Fibroblast of skin of abdomen (primary cell): ENCODE measurements at places on chromosomes 12 and 14.
A peak's percentile ranks its signal among the peaks of the same experiment; 100 is the strongest.

- DNase-seq: peak; percentile 87
Measured at GRCh38 chr12:57461276-57461916, 1.8 kb downstream of the GLI1 start.

- DNase-seq: no peak
Measured at GRCh38 chr12:19869413-19869812, 430.1 kb downstream of the AEBP2 start.

DNA sequence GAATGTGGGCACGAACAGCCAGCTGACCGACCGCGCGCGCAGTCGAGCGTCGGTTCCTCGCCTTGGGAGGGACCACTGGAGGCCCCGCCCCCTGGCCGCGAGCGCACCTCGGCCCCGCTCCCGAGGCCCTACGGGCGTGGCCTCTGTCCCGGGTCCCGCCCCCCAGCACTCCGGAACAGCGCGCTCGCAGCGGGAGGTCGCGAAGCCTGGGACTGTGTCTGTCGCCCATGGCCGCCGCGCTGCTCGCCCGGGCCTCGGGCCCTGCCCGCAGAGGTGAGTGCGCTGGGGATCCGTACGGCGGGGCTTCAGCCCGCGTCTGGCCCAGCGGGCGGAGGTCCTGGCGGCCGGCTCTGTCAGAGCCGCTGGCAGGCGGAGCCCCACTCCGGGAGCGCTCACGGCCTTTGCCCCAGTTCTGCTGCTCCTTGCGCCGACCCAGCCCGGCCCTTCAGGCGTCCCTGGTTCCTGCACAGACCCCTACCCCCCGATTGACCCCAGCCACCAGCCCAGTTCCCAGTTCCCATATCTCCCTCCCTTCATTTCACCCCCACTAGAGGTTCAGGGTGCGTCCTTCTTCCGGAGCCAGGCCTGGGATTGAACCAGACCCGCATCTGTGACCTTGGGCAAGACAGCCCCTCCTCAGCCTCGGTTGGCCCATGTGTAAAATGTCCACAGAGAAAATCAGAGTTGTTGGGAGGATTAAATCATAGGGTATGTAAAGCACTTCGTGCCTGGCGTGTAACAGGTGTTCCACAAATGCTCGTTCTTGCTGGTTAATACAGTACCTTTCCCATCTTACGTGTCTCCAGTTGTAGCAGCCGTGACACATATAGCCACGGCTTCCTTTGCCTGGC, at the start of gene ACADS:
ACADS (plus strand) TSS at position 168 of the 851 bp plus-strand sequence; CDS start at position 228, 60 bp downstream.
- peak; percentile 77 for DNase-seq

GRCh38 chr12:40980427-40980961, 207.6 kb upstream of the PDZRN4 start:
- peak; percentile 74 for DNase-seq

GRCh38 chr12:12439636-12440035, 82.8 kb downstream of the BORCS5 start:
- DNase-seq: no peak

- no peak for DNase-seq
Measured at GRCh38 chr14:70000601-70001000, 121.4 kb downstream of the SMOC1 start.

DNA sequence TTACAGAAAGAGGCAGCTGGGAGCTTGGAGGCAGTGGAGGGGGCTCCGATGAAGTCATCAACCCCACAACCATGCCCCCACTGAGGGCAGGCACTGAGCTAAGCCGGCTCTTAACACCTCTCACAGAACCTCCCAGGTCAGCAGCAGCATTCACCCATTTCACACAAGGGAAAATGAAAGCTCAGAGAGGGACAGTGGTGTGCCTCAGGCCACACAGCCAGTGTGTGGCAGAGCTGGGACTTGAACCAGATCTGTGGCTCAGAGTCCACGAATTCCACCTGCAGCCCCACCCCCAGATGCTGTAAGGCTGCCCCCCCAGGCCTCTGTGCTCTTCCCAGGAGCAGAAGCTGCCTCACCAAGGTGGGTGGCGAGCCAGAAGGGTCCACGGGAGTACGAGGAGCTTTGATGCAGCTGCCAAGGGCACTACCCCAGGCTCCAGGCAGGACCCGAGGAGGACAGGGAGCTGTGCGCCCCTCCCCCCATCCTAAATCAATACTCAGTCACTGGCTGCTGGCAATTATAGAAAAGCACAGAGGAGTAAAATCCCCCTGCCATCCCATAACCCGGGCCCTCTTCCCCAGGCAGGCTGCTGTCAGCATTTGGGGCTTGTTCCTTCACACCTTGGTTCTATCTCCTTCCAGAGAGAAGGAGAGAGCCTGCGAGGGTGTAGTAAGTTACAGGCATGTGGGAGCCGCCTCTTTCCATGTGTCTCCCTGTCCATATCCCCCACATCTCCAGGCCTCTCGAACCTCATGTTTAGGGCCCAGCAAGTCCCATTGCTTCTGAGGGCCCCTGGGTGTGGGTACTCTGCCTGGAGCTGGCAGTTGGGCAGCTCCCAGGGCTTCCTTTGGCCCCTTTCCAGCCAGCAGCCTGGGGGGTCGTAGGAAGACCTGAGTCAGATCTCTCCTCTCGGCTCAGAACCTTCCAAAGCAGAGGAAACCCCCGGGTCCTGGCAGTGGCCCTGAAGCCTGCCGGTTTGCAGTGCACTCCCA, 47.6 kb downstream of the FAM222A start:
- no peak for DNase-seq

- DNase-seq: peak; percentile 57
Measured at GRCh38 chr12:26823390-26823789, 9.6 kb downstream of the ITPR2 start.

GRCh38 chr12:69732088-69732487, 6.6 kb upstream of the RAB3IP start:
- peak; percentile 4 for DNase-seq

- DNase-seq: no peak
Measured at GRCh38 chr14:78637908-78638475, 467.8 kb downstream of the NRXN3 start.

DNA sequence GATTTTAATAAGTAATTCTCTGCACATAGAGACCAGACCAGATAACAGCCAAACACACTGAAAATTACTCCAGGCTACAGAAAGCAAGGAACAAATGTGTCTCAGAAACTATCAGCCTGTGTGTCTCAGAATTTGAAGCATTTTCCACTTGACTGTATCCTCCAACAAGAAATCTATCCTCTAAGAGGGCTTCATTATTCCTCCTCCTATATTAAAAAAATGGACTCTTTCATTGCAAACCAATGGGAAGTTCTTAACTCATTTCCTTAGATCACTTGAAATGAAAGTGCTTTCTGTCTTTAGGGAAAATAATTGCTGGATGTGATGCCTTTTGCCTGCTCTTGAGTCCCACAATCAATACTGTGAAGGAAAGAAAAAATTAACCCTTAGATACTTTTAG, 2.3 kb downstream of the ST8SIA1 start:
- DNase-seq: no peak

- no peak for DNase-seq
Measured at GRCh38 chr12:8052679-8053078, 13.5 kb downstream of the C3AR1 start.

DNA sequence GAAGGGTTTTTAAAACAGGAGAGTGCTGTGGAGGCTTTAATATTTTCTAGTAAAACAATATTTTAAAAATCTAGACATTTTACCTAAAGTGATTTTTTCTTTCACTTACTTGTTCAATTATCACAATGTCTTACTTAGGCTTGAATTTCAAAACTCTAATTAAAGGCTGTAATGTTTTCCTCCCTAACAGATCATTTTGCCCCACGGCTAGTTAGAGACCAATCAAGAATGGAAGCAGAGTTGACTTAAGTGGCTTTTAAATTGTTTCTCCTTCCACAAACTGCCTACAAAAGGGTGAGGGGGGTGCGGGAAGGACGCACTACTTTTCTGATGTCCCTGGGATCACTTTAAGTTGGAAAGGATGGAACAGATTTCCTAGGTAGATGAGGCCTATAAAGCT, 9.5 kb upstream of the CFL2 start:
- no peak for DNase-seq

- DNase-seq: no peak
Measured at GRCh38 chr12:71333418-71333817, 106.2 kb upstream of the LGR5 start.

GRCh38 chr12:102479099-102479885, 1.1 kb downstream of the IGF1 start:
- no peak for DNase-seq

DNA sequence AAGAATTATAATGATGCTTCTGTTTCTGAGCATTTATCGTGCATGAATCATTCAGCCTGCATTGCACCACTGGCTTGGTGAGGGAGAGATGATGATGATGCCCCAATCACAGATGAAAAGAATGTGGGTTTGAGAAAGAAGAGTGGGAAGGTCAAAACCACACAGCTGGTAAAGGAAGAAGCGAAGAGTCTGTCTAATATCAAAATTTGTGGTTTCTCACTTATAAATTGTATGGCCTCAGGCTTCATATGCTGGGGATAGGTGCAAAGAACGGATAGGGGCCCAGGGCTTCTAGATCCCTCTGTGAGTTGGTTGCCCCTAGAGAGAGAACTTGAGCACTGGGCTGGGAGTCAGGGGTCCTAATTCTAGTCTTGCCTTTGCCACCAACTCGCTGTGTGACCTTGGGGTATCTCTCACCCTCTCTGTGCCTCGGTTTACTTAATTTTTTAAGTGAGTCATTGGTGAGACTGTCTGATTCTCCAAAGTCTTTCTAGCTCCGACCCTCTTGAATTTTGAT, 2.2 kb downstream of the OASL start:
- peak; percentile 71 for DNase-seq

DNA sequence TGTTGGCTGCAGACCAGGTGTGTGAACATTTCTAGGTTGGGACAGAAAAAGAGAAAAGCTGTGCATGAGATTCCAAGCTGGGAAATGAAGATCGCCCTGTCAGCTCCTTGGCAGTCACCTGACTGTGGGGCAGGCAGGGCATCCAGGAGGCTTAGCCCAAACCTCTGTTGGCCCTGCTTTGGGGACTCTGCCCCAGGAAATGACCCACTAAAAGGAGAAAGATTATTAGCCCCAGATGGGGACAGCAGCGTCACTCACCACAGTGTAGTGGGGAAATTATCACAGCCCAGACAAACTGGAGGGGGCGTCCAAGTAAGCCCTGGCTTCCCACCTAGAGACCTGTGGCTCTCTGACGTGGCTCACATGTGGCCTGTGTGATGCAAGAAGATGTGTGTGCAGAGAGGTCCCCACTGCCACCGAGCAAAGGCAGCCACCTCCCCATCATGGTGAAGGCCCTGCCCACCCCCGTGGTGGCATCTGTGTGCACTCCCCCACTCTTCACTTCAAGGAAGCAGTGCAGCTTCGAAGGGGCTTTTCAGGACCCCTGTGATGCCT, 39.1 kb downstream of the DIO3 start:
- no peak for DNase-seq

DNA sequence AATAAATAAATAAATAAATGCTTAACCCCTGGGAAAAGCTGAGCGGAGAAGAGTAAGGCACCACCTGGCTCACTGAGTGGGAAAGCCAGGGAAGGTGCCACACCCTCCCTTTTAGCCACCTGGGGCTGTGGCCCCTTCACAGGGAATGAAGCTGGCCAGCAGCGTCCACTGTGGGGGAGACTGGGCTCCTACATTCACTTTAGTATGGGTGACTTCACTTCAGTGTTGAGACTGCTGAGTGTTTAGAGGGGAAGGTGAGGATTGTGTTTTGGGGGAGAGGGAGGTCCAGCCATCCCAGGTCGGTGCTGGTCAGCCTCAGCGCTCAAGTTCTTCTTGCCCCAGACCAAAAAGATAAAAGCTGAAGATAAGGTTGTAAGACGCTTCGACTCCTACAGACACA, 1.6 kb downstream of the NAB2 start:
- DNase-seq: no peak

GRCh38 chr14:105925615-105926372, 399.4 kb downstream of the TMEM121 start:
- no peak for DNase-seq

DNA sequence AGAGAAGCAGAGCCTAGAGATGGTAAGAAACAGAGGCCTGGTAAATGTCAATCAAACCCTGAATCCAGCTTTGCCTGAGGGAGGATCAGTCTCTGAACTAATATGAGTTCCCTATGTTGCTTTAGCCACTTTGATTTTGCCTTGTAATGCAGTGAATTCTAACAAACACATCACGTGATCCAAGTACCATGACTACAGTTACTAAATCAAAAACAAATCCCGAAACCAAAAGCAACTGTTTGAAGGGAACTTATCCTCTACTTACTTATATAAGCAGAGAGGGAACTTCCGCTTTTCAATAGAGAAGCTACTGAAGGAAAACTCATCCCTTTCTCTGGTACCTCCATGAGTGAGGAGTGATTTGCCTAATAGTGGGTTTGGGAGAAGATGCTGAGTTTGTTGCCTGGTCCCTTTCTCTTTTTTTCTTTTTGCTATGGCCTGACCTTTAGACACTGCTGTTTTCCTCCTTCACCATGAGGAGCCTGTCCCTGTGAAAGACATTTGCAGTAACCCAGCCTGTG, 7.7 kb upstream of the PPTC7 start:
- peak; percentile 22 for DNase-seq

GRCh38 chr14:88668448-88669116, 105.7 kb downstream of the ZC3H14 start:
- no peak for DNase-seq

GRCh38 chr12:51246254-51246853, 7.7 kb downstream of the DAZAP2 start:
- DNase-seq: peak; percentile 61

DNA sequence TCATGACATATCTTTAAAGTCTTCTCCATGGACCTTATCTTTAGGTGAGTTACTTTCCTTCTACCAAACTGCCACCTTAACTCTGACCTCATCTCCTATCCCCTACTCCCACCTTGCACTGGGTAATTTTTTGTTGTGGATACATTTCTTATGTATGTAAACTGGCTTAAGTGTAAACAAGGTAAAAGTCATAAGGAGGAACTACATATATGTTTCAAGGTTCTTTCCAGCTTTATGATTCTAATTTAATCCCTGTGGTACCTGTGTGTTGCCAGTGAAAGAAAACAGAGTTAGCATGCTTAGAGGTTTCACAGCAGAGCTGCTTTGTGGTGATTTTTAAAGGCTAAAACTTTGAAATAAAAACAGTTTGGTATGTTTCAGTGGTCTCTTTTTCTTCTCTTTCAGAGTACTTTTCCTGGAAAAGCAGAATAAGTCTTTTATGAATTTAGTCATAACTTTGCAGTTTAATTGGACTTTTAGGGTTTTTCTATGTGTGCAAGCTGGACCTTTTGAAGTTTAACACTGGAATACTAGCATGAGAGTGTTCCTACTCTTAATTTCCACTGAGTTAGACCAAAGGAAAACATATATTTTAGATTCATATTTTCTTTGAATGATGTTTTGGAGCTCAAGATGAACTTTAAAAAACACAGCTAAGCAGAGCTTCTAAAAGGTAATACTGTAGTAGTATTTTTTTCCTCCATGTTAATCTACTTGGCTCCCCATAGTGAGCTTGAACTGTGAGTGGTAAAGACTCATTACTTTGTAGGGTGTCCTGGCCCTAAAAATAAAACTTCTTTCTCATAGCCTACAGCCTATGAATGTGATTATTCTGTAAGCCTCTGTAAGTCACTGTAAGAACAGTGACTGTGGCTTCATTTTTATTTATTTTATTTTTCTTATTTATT, 105.4 kb downstream of the FUT8 start:
- DNase-seq: no peak

DNA sequence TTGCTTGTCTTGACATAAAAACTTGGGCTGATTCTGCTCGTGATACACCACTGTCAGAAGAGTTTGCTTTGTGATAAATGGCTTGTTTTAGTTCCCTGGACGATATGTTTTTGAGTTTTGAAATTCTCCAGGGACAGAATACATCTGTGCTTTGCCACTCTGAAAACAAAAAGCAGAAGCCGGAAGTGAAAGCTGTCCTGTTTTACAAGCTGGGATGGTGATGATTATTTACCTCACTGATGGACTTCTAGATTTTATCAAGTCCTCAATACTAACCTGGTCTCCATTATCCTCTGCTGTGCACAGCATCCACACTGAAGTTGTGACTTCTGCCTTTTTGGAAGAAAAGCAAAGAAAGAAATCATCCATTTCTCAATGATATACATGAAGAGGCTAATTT, 251.6 kb downstream of the TRHDE start:
- no peak for DNase-seq
